Thyroid gland (tissue), 4 donors: ENCODE measurements at places on chromosomes 13 and 19.

- no peak for DNase-seq
Observed at GRCh38 chr13:44379885-44380284, 6.3 kb downstream of the SERP2 start.

GRCh38 chr19:45539459-45539858 lies 32.2 kb downstream of the VASP start:
- peak; percentile 91 for DNase-seq

GRCh38 chr19:18856385-18857126 lies 24.8 kb downstream of the UPF1 start:
- DNase-seq: no peak

DNA sequence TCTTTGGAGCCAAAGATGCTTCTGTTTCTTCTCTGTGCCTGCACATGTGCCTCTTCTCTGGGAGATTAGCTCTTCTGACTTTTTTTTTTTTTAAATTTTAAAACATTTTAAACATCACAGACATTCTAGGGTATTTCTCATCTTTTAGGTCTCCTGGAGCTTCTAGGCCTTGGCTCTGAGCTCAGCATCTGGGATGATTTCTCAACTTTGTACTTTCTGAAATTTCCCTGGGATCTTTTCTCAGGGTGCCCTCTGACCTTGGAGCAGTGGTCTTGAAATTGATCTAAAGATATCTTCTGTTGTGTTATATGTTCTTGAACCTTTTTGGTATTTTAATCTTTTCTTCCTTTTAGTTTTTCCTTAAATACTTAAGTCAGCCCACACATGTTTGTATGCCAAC lies 6.2 kb downstream of the WASF3 start:
- no peak for DNase-seq

DNA sequence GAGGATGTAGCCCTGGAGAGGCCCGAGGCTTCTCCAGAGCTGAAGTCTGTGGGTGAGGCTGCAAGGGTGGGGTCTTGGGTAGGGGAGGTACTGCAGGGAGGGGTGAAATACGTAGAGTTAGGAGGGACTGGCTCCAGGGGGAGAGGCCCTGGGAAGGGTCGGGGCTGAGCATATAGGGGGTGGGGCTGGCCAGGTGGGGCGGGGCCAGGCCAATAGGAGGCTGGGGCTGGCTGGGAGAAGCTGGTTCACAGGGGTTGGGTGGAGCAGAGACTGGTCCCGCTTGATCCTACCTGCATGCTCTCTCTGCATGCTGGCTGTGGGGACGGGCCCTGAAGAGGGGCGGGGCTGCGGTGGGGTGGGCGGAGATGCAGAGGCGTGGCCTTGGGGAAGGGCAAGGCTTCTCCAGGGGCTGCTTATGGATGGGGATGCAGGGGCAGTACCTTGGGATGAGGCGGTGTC lies 51.9 kb downstream of the CELF5 start:
- DNase-seq: no peak

- DNase-seq: peak; percentile 94
Observed at GRCh38 chr19:58559275-58560006, 1.0 kb upstream of the UBE2M start.

- peak; percentile 26 for DNase-seq
Observed at GRCh38 chr13:113817860-113818691, 45.8 kb downstream of the GAS6 start.

GRCh38 chr13:102261809-102262208 lies 140.0 kb downstream of the FGF14 start:
- no peak for DNase-seq

- DNase-seq: no peak
Observed at GRCh38 chr19:10114651-10115391, 3.3 kb downstream of the P2RY11 start.

DNA sequence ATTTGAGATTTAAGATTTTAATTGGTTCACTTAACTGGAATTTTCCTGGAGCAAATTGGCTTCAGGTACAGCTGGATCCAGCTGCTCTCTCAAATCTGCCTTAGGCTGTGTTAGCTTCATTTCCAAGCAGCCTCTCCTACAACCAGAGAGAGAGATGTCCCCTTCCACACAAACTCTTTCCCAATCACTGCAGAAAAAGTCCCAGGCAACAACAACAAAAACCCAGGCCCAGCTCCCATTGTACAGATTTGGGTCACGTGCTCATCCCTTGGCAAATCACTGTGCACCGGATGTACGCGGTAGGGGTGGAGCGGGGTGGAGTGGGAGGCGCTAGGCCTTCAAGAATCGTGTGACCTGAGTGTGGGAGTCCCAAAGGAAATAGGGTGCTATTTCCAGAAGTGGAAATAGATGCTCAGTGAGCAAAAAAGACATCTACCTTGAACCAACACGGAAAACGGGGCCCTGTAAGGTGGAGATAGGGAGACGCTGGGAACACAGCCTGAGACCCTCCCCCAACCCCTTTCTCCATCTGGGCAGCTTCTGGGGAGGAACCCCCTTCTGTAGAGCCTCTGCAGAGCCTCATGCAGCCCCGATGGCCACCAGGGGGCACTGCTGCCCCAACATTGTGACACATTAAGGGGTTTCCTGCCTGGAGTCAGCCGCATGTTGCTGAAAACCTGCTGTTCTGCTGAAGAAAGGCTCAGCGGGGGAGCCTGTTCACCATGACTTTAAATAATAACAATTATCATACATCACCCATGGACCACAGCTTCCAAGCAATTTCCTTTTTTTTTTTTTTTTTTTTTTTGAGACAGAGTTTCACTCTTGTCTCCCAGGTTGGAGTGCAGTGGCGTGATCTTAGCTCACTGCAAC lies 25.4 kb downstream of the HPN start:
- peak; percentile 72 for DNase-seq

DNA sequence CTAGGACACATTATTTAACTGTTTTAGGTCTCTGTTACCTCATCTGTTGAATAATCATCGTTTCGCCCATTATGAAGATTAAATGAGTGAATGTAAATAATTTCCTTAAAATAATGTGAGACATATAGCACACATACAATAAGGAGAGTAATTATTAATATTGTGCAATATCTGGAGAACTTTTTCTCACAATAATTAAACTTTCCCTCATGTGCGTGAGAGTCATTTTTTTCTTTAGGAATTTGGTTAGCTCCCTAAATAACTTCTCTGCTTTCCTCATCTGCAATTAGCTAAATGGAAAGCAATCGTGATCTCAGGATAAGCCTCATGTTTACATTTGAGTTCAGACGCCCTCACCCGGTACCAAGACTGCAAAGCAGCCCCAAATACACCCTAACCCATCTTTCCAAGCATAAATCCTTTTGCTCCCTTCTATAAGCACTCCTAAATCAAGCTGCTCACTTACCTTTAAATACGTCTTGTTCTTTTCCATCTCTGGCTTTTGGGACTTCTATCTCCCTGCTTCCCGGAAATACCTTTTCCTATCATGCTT lies 78.8 kb downstream of the MZT1 start:
- DNase-seq: no peak

GRCh38 chr13:30799356-30799824 lies 64.0 kb downstream of the ALOX5AP start:
- no peak for DNase-seq

- no peak for DNase-seq
Observed at GRCh38 chr19:30263830-30264381, 108.3 kb upstream of the ZNF536 start.

GRCh38 chr19:4720037-4720700 lies 3.5 kb downstream of the DPP9 start:
- no peak for DNase-seq

DNA sequence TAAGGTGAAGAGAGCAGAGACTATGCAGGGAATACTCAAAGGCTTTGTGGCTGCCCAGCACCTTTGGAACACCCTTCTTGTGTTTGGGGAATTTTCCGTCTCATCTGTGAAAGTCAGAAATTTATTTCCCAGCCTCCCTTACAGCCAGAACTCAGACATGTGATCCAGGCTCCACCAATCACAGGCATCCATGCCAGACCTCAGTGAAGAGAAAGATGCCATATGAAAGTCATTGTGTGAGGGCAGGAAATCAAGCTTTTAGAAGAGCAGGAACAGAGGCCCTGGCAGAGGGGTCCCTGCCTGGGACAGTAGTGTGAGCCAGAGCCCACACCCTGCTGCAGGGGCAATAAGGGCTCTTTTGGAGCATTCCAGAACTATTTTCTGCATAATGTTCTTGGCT lies 12.1 kb downstream of the CCDC70 start:
- DNase-seq: no peak

GRCh38 chr13:97295283-97296182 lies 73.4 kb downstream of the MBNL2 start:
- DNase-seq: no peak

GRCh38 chr19:17966550-17967256 lies at the start of gene KCNN1:
Gene KCNN1, plus strand, starts transcription at chr19:17967107. Its CDS starts 6,782 bp downstream, at chr19:17973889.
- DNase-seq: no peak

DNA sequence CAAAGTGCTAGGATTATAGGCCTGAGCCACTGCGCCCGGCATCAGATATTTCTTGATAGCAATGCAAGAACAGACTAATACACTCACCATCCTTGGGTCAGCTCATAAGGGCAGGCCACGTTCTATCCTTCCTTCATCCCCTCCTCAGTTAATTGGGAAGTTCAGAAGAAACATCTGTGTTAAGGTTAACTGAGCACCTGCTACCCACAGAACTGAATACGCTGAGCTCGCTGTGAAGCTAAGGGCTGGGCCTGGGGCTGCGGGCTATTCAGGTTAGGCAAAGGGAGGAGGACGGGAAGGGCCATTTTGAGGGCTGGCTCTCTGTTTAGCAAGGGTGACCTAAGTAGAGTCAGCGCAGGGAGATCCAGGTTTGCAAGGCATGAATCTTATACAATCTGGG lies 43.0 kb upstream of the UQCRFS1 start:
- DNase-seq: no peak

DNA sequence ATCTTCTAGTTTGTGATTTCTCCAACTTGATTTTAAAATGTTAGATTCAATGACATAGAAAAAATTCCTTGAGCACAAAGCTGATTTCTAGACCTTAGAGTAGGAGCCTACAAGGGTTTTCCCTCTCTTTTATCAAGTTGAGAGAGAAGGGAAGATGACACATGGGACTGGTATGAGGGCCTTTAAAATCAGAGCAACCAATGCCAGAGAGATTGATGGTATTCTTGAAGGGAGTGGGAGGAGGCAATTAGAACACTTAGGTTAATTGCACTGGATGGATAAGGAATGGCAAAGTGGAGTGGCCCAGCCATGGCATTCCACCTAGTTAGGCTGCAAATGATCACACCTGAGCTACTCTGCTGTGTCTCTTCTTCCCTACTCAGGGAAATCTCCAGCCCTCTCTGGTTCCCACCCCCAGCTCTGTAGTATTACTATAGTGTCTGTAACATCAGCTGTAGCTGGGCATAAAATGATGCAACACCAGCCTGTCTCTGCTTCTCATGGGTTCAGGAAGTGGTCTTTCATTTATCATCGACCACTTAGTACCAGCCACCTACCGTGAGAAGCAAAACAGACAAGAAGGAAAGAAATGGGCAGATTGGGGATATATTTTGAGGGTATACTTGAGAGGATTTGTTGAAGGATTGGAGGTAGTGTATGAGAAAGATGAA lies 333.6 kb downstream of the DLEU7 start:
- no peak for DNase-seq

- DNase-seq: no peak
Observed at GRCh38 chr19:8501516-8501915, 924 bp downstream of the PRAM1 start.

DNA sequence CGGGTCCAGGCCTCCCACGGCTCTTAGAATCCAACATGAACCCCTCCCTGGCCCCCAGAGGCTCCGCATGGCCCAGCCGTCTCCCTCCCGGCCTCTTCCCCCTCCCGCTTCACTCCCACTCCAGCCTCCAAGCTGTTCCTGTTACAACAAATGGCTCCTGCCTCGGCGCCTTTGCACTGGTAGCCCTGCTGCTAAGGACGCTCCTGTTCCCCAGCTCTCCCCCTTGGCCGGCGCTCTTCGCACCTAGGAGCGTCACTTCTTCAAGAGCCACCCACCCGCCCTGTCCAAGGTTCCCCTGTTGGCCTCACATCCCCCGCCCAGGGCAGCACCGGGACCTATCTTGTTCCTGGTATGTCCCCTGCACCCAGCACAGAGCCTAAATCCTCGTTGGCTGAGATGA lies 9.4 kb downstream of the CCDC124 start:
- DNase-seq: no peak

- no peak for DNase-seq
Observed at GRCh38 chr19:38385804-38386257, 2.0 kb downstream of the GGN start.

DNA sequence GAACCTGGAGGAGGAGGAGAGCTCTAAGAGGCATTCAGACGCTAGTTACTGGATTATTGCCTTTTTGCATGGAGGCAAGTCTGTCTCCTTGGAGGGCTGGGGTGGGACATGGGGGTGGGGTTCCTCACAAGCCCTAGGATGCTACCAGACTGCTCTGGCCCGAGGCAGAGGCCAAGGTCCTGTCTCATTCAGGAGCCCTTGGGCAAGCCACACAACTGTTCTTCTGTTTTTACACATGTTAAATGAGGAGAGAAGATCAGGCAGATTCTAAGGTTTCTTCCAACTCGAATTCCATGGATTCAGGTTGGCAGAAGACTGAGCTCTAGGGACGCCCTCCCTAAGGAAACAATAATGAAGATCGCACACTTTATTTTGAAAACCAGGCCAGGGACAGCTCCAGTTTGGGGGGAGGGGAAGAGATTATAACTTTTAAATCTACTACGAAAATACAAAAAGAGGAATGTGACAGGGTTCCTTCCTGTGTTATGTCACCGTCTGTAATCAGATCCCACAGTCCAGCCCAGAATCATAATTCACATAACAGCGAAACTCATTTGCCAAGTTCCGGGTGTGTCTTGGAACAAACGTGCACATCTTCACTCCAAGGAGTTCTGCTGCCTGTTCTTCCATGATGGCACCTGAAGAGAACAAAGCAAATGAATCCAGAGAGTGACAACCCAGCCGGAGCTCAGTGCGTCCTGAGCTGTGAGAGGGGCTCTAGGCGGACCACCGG lies 25.2 kb downstream of the IL17D start:
- no peak for DNase-seq

DNA sequence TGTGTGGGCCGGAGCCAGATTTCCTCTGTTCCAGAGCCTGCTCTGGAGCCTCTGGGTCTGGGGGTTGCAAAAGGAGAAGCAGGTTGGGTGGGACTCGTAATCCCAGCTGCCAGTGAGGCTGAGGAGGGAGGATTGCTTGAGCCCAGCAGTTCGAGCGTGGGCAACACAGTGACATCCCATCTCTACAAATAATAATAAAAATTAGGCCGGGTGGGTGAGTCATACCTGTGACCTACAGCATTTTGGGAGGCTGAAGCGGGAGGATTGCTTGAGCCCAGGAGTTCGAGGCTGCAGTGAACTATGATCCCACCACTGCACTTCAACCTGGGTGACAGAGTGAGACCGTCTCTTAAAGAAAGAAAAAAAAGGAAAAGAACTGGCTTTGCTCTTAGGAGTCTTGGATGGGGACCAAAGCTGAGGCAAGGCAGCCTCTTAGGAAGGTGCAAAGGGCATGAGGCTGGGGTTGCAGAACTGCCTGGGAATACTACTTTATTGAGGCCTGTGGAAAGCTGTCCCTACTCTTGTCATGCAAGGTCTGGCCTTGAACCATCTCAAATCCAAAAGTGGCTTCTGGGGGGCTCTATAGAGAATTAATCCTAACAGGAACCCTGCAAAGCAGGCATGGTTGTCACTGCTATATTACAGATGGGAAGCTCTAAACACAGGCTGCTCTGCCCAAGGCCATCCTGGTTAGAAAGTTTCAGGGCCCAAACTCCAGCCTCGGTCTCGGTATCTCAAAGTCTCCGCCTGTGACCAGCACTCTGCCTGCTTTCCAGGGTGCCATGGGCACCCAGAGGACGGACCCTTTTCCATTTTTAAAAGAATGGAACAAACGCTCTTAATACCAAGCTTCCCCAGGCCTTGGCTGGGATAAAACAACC lies 880 bp upstream of the C19orf12 start:
- DNase-seq: no peak

- DNase-seq: no peak
Observed at GRCh38 chr13:107799001-107799400, 416.3 kb downstream of the LIG4 start.
